Melanocyte of skin (primary cell): ENCODE measurements at places on chromosomes 4 and X. TPM values are rescaled to one million over a fixed set of nuclear protein-coding genes. Genes with fewer than 3 reads are reported as not detected.

Gene PSAPL1
- not detected in 2 replicates for total RNA-seq

Gene ZNF711
- total RNA-seq: 0.34 and 0.73 TPM in 2 replicates

Gene RNF128
- 12.4 and 23.1 TPM in 2 replicates for total RNA-seq

Gene CACNA1F
- under 0.01 TPM in 2 replicates for total RNA-seq

Gene HSPA4L
- total RNA-seq: 5.7 and 6.5 TPM in 2 replicates

Gene SPIN2A
- total RNA-seq: 0.34 and 0.73 TPM in 2 replicates

Gene FREM3
- total RNA-seq: not detected in 2 replicates

Gene PAGE4
- not detected in 2 replicates for total RNA-seq

Gene ARHGAP6
- total RNA-seq: under 0.01 TPM in 1 of 2 replicates, not detected in the other

Gene CCSER1
- 1.0 and 2.5 TPM in 2 replicates for total RNA-seq

Gene MAGEB10
- total RNA-seq: not detected in 2 replicates

Gene FSTL5
- under 0.01 and 0.73 TPM in 2 replicates for total RNA-seq

Gene CDS1
- under 0.01 TPM in 2 replicates for total RNA-seq

Gene TLR10
- 0.15 TPM in 1 of 2 replicates, not detected in the other for total RNA-seq

Gene DIPK2B
- not detected in 2 replicates for total RNA-seq

Gene LETM1
- total RNA-seq: 95.9 and 108 TPM in 2 replicates

Gene MGARP
- total RNA-seq: under 0.01 and 0.36 TPM in 2 replicates

Gene NXF2
- not detected in 2 replicates for total RNA-seq
